SK-MEL-5 (cell line): ENCODE measurements at places on chromosomes 13 and 19.
A peak's percentile ranks its signal among the peaks of the same experiment; 100 is the strongest.

- no peak for DNase-seq
Measured at GRCh38 chr19:23802290-23802689, 43.6 kb upstream of the ZNF681 start.

GRCh38 chr19:17037966-17038500 is 11.4 kb upstream of the CPAMD8 start:
- DNase-seq: no peak

- DNase-seq: no peak
Measured at GRCh38 chr19:13417054-13417453, 89.2 kb downstream of the CACNA1A start.

DNA sequence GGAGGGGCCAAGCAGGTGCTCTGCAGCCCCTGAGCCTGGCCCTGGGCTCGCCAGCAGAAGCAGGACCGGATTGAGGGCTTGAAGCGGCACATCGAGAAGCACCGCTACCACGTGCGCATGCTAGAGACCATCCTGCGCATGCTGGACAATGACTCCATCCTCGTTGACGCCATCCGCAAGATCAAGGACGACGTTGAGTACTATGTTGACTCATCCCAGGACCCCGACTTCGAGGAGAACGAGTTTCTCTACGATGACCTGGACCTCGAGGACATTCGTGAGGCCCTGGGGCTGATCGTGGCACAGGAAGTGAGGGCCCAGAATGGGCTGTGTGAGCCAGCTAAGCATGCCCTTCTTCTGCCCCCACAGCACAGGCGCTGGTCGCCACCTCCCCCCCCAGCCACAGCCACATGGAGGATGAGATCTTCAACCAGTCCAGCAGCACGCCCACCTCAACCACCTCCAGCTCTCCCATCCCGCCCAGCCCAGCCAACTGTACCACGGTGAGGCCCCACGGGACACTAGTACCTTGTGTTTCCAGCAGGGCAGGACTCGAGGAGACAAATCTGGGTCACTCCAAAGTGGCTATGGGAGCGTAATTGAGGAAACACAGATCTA is 8.1 kb downstream of the CNOT3 start:
- DNase-seq: no peak

GRCh38 chr19:5932609-5933262 is 18.7 kb downstream of the CAPS start:
- DNase-seq: no peak

DNA sequence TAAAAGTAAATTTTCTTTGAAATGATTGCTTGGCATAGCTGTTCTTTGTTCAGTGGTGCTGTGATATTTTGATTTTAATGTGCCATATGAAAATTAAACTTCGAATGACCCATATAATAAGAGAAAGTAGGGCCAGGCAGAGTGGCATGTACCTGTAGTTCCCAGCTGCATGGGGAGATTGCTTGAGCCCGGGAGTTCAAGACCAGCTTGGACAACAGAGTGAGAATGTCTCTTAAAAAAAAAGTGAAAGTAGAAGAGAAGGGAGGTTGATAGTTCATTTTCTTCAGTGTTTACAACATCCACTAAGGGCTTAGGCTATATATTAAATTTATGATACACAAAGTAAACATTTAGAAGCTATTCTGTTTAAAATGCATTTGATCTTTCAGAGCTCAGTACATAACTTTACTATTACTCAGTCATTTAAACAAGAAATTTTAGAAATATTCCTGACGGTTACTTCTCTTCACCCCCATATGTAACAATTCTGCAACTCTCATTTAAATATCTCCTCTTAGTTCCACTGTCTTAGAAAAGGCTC is 17.2 kb upstream of the RFC3 start:
- DNase-seq: no peak

GRCh38 chr13:40598569-40598968 is 67.9 kb downstream of the FOXO1 start:
- no peak for DNase-seq

- no peak for DNase-seq
Measured at GRCh38 chr13:75636436-75637180, 478 bp downstream of the LMO7 start.

- peak; percentile 73 for DNase-seq
Measured at GRCh38 chr13:41587490-41587889, 130.1 kb downstream of the RGCC start.

- DNase-seq: no peak
Measured at GRCh38 chr13:21753117-21753729, 82.3 kb downstream of the FGF9 start.

- peak; percentile 27 for DNase-seq
Measured at GRCh38 chr19:5352229-5352763, 11.7 kb upstream of the PTPRS start.

GRCh38 chr13:91212231-91212630 is 135.3 kb upstream of the MIR17HG start:
- DNase-seq: no peak

DNA sequence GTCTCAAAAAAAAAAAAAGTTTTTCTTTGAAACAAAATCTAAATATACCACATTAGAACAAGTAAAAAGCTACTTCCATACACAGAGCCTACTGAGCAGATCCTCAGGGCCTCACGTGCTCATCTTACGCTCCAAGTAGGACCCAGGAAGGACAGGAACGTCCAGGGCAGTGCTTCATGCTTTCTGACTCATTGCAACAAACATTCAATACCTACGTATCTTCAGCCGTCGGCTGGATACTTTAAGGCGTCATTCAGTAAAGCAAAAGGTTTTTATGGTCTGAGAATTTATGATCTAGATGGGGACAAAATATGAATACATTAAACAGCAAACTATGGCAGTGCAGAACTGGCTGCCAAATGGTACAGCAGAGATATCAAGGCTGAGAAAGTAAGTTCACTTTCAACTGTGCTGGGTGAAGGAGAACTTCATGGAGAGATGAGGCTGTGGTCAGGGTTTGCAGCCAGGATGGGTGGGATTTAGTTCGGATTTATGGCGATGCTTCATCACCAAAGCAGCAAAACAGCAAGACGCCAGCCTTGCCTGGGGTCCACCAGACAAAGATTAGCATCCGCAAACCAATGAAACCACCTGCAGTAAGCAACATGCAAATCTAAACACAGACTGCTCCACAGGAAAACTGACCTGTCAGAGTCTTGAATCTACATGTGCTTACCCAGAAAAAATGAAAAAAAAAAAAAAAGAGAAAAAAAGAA is 20.5 kb downstream of the CARS2 start:
- DNase-seq: no peak

GRCh38 chr19:8261347-8261746 is 46.8 kb downstream of the CD320 start:
- no peak for DNase-seq

- peak; percentile 28 for DNase-seq
Measured at GRCh38 chr19:19170053-19170872, at the start of gene MEF2B. Gene MEF2B, minus strand, starts transcription at chr19:19170263. Its CDS starts 19,528 bp downstream, at chr19:19150735.
